Immature natural killer cell (primary cell): ENCODE measurements at places on chromosomes 2 and 18.

DNA sequence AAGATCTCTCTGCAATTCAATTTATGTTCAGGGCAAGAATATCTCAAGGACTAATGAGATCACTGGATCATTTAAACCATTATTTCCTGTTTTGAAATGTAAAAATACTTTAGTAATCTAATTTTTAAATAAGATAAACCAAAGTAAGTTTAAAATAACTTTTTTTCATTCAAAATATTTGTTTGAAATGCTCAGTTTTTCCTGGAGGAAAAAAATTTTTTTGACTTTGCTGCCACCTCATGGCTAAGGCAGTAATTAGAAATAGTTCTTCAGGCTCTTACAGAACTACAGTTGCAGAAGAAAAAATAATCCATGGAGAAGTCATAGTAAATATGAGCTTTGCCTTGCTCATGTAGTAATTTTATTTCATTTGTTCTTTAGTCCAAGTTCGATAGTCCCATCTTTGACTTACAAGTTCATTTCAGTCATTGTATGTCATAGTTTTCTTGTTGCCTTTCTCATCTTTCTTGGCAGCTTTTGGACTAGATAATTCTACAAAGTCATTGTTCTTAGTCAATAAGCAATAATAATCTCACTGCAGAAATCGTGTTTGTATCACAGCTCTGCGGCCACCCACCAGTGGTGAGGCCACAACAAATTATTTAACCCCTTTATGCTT lies 127.4 kb downstream of the DPP4 start:
- DNase-seq = peak; percentile 5

GRCh38 chr2:69950241-69950640 lies 11.2 kb downstream of the ASPRV1 start:
- DNase-seq = no peak

- DNase-seq = no peak
These were observed 202.6 kb upstream of the ARL4C start for GRCh38 chr2:234699456-234699855.

GRCh38 chr2:196406-196805 lies 67.4 kb downstream of the SH3YL1 start:
- DNase-seq = no peak

GRCh38 chr18:63936156-63936931 lies 12.8 kb upstream of the HMSD start:
- DNase-seq = peak; percentile 58

DNA sequence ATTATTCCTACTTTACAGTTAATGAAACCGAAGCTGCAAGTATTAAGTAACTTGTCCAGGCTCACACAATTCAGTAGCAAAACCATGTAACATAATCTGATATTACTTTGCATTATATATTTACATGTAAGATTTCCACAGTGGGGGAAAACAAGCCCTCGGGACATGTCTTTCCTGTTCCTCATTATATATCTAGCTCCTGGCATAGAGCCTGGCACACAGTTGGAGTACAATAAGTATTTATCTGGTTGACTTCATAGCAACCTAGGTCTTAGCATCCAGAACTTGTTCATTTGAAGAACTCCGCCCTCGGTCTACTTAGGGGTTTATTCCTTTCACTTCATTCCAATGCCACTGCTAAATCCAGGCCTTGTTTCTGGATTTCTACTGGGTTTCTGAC lies 1.6 kb upstream of the RBM45 start:
- no peak for DNase-seq

- no peak for DNase-seq
These were observed 188.2 kb downstream of the PTH2R start for GRCh38 chr2:208594642-208595385.

DNA sequence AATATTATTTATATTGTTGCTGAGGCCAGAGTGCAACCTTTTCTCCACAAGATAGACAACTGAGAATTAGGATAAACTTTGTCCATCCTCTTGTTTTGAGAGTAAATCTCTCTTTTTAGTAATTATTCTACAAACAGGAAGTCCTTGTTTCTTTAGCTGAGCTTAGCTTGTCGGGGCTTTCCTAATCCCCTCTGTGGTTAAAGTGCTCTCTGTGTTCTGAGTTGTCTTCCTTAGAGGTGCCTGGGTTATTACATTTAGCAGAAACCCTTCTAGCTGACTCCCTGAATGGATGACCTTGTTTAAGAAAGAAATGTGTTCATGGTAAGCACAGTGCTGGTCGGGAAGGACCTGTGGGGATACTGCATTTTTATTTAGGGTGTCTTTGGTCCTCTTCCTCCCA lies 12.7 kb downstream of the USP39 start:
- DNase-seq = no peak

DNA sequence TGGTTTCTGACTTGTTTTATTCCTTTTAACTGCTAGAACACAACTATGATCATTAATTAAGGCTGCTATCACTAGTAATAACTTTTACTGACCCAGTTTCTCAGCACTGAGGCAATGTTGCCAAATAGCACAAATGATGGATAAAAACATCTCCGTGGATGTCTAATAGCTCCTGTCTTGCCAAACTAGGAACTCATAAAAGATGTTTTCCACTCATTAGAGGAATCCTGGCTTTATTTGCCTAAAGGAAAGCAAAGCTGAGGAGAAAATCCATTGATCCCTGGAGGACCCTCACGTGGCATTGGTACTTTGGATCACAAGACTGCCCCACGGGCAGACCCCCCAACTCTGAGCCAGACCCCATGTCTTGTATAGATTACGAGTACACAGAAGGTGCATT lies 96.1 kb upstream of the ZNF397 start:
- DNase-seq = no peak

GRCh38 chr2:160816916-160817499 lies 323.4 kb upstream of the RBMS1 start:
- no peak for DNase-seq

GRCh38 chr2:157743051-157743450 lies 114.4 kb upstream of the ACVR1C start:
- DNase-seq = no peak

- no peak for DNase-seq
These were observed 245.8 kb downstream of the EIPR1 start for GRCh38 chr2:3131636-3132326.

DNA sequence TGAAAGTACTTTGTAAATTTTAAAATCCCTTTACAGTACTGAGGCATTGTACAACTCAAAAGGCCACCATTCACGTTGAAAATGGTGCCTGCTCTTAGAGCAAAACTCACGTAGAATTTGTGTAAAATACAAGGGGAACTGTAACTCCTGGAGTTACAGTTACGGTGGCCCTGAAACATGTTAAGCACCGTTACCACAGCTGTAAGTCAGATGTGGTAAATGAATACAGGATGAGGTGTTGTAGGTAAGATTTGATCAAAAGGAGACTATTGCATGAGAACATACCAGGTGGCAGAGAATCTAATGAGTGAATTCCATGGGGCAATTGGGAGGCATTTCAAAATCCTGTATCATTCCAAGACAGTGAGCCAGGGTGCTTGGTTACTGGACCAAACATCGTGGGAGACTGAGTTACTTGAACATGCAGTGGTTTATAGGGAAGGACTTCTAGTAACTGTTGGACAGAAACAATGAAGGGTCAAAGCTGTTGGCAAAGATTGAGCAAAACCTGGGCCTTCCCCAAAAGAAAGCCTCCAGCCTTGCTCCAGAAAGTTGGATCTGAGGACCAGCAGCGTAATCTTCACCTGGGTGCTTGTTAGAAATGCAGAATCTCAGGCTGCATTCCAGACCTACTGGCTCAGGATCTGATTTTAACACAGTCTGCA lies 535.8 kb upstream of the POU3F3 start:
- no peak for DNase-seq

- DNase-seq = no peak
These were observed 307.3 kb downstream of the GBX2 start for GRCh38 chr2:235860871-235861270.

DNA sequence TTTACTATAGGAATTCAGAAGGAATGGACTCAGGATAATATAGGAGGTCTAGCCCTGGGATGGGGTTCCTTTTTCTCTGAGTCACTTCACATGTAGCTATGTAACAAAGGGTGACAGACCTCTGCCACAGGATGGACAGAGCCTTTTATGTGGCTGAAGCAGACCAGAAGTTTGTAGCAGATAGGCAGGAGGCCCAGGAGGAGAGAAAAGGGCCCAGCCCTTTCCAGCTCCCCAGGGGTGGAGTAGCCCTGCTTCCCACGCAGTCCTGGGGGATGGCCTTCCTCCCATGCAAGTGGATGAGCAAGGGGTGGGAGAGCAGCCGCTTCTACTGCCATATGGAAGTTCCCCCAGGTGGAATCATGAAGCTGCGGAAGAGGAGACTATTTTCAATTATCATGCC lies 40.3 kb downstream of the ARMC9 start:
- no peak for DNase-seq

GRCh38 chr18:38174594-38174993 lies 609.0 kb upstream of the CELF4 start:
- no peak for DNase-seq

DNA sequence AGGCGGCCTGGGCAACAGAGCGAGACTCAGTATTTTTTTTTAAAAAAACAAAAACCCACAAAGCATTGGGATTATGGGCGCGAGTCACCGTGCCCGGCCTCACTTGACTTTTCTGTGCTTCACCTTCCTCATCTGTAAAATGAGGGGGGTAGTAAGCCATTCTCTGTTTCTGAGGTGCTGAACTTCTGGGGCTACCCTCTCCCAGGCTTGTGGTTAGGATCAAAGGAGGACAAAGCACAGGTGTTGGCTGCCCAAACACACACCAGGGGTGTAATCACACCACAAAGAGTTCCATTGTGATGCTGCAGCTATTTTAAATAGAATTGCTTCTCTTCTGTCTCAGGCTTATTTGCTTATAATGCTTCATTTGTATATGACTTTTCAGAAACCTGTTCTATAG lies 35.8 kb upstream of the INHBB start:
- no peak for DNase-seq

DNA sequence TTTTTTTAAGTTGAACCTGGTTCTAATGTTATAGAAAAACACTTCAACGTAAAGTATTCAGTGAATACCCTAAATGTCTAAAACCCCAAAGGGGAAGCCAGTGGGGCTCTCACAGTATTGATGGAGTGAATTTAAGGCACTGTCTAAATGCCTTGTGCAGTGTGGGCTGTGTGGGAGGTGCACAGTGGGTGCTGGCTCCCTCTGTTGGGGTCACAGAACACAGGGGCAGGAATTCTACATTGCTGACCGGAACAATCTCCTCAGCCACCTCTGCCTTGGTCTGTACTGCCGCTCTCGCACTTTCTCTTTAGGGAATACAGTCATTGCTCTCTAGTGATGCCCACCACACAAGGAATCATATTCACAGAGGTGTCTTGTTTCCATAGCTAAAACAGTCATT lies 45.4 kb downstream of the SPRED2 start:
- DNase-seq = no peak
